ENCODE measurements at places on chromosomes 12 and 14.

DNA sequence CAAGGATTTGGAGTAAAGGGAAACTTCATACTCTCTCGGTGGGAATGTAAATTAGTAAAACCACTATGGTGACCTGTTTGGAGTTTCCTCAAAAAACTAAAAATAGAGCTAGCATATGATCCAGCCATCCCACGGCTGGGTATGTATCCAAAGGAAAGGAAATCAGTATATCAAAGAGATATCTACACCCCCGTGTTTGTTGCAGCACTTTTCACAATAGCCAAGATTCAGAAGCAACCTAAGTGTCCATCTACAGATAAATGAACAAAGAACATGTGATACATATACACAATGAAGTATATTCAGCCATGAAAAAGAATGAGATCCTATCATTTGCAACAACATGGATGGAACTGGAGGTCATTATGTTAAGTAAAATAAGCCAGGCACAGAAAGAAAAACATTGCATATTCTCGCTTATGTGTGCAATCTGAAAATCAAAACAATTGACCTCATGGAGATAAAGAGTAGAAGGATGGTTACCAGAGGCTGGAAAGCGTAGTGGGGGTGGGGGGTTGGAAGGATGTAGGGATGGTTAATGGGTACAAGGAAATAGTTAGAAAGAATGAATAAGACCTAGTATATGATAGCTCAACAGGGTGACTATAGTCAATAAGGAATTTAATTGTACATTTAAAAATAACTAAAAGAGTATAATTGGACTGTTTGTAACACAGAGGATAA is 468.0 kb downstream of the BCAT1 start:
- no peak for DNase-seq

GRCh38 chr14:101135796-101136742 is 232.5 kb upstream of the RTL1 start:
- DNase-seq: no peak

DNA sequence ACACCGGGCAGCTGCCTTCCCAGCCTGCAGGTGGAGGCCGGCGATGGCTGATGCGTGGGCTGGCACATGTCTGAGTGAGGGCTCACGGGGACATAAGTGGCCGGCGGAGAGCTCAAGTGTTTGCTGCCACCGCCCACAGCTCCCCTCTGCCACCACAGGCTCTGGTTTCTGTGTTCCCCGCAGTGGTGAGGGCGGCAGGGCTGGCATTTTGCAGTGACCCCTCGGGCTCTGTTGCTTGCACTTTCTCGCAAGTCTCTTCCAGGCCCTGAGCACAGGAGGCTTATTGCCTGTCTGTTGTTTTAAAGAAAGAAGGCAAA is 271.0 kb upstream of the RTL1 start:
- DNase-seq: no peak

GRCh38 chr12:54708826-54709225 is 60.7 kb upstream of the DCD start:
- no peak for DNase-seq
